Left lobe of liver (tissue), 2 donors: ENCODE measurements at places on chromosomes 4 and X. TPM values are rescaled to one million over a fixed set of nuclear protein-coding genes. Genes with fewer than 3 reads are reported as not detected.

DNA sequence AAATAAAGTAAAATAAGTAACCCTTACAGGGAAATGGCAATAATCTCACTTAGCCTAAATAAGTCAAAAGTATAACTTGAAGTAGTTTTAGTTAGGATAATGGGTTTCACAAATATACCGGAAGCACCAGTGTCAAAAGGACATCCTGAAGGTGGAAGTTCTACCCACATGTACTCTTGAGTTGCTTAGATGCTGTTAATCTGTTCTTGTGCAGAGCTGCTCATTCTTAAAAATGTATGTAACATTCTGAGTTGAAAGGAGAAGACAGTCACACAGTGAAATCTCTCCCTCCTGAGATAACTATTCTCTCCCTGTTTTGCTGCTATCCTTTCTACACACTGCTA is 11.2 kb upstream of the CCNG2 start:
- DNase-seq: no peak

DNA sequence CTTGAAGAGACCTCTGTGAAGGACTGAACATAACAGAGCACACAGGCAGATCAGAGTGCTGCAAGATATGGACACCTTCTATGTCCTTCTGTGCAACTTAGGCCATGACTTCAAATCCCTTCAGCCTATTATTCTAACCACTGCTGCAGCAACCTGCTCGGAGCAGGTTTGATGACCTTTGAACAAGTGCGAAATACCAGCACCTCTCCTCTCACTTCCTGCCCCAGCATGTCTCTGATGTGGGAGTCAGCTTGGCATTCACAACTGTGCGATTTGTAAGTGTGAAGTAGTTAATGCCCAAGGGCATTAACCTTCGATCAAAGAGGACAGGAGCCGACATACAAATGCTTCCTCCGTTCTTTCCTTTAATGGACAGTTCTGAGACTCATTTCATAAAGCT is 1.6 kb upstream of the EXOC1 start:
- no peak for DNase-seq

GRCh38 chr4:4913147-4913561 is 53.7 kb downstream of the MSX1 start:
- DNase-seq: no peak

Gene TGIF2LX
- not detected for total RNA-seq

- DNase-seq: no peak
Observed at GRCh38 chrX:135086197-135086854, 34.0 kb downstream of the ETDB start.

Gene COX7B2
- total RNA-seq: not detected

Gene SORCS2
- total RNA-seq: 0.35 TPM

Gene PABPC1L2A
- not detected for total RNA-seq

DNA sequence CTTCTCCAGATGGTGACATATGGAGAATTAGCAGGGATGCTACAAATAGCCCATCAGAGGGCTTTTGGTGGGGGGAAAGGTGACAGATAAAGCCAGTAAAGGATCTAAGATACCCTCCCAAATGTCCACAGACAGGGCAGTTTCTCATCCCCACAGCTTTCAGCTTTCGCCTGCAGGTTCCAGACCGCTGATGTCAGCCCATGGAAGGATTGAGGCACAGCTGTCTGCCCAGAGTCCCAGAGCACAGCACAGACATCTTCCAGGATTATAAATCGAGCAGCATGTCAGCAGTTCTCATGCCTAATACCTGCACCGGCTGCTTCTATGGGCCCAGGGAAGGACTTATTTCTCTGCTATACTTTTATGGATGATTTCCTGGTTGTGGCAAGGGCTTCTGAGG is 96.7 kb upstream of the MXRA5 start:
- no peak for DNase-seq

- no peak for DNase-seq
Observed at GRCh38 chr4:174213731-174214100, 69.8 kb downstream of the FBXO8 start.

GRCh38 chr4:104906276-104906675 is 240.4 kb upstream of the TET2 start:
- DNase-seq: no peak

Gene AWAT2
- total RNA-seq: not detected

Gene EDNRA
- 2.0 TPM for total RNA-seq

GRCh38 chr4:86055898-86056297 is 304.0 kb downstream of the MAPK10 start:
- DNase-seq: no peak
